ENCODE measurements at places on chromosomes 2 and 18. TPM values are rescaled to one million over a fixed set of nuclear protein-coding genes. Genes with fewer than 3 reads are reported as not detected.

GRCh38 chr2:33516456-33516995 lies 40.1 kb downstream of the RASGRP3 start:
- DNase-seq: no peak

DNA sequence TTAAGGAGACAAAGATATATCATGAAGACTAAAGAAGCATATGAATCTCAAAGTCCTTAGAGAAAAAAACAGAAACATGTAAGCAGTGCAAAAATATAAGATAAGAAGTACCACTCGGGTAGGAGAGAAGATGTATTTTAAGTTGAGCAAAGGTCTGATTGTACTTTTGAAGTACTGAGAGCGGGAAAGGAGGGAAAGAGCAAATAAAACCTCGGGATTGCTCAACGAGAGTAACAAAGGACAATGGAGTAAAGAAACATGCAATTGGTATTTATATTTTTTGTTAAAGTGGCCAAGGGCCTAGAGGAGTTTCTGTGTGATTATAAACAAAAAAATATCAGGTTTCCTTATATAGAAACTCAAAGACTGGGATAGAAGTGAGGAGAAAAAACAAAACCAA lies 251.9 kb downstream of the LNPK start:
- no peak for DNase-seq

GRCh38 chr2:220469201-220469600 lies 841.8 kb downstream of the SLC4A3 start:
- no peak for DNase-seq

GRCh38 chr18:70417847-70418246 lies 129.0 kb downstream of the SOCS6 start:
- DNase-seq: no peak

DNA sequence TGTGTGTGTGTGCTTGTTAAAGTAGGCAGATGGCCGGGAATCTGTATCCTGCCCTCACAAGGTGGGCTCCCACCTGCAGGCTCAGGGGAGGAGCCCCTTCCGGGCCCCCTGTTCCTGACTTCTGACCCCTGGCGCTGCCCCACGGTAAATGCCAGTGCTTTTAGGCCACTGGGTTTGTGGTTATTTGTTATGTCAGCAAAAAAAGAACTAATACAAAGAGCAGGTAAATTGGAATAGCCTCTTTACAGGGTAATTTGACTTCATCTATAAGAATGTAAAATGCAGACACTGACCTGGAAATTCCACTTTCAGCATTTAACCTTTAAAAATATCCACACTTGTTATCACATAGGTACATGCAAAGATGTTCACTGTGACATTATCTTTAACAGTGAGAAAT lies 44.2 kb downstream of the RTP5 start:
- no peak for DNase-seq

DNA sequence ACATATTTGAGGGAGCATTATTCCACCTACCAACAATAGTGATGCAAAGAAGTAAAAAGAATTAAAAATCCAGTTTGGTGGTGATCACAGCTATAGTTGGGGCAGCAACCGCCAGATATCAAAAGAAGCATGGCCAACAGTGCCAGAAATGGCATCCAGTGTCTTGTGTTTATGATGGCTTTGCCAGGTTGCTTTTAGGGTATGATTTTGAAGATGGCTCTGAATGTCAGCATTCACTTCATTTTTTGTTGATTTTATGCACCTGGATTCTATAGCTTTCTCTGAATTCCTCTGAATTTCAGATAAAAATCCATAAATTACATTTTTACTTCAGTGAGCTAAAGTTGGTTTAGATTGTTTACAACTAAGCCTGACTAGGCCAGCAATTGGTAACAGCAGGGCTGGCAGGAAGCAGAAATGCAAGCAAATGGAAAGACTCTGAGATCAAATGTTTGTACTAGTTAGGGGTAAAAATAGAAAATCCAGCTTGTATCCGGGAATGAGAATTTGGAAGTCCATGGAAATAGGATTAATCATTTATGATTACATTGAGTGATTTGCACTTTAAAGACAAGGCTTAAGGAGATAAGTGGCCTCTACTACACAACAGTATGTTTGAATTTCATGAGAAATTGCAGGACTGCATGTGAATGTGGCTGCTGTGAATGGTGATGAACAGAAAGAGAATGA lies 40.4 kb downstream of the COL3A1 start:
- DNase-seq: no peak

- peak; percentile 35 for DNase-seq
Measured at GRCh38 chr18:35611518-35611917, 30.0 kb downstream of the GALNT1 start.

- no peak for DNase-seq
Measured at GRCh38 chr2:107801498-107801897, 25.2 kb upstream of the RGPD4 start.

Gene INSIG2
- 16.2 TPM for total RNA-seq

Gene DUSP2
- 1.5 TPM for total RNA-seq

Gene DSEL
- 1.7 TPM for total RNA-seq
